KBM-7 (cell line): ENCODE measurements at places on chromosomes 16 and 17.

- no peak for DNase-seq
Observed at GRCh38 chr16:85568519-85568918, 44.6 kb upstream of the GSE1 start.

GRCh38 chr17:66829386-66829864, 5.5 kb upstream of the CACNG5 start:
- DNase-seq = peak; percentile 50

- DNase-seq = no peak
Observed at GRCh38 chr16:67917140-67917851, 14.4 kb downstream of the CTRL start.

- DNase-seq = no peak
Observed at GRCh38 chr16:72604375-72604774, 432.4 kb upstream of the PMFBP1 start.

DNA sequence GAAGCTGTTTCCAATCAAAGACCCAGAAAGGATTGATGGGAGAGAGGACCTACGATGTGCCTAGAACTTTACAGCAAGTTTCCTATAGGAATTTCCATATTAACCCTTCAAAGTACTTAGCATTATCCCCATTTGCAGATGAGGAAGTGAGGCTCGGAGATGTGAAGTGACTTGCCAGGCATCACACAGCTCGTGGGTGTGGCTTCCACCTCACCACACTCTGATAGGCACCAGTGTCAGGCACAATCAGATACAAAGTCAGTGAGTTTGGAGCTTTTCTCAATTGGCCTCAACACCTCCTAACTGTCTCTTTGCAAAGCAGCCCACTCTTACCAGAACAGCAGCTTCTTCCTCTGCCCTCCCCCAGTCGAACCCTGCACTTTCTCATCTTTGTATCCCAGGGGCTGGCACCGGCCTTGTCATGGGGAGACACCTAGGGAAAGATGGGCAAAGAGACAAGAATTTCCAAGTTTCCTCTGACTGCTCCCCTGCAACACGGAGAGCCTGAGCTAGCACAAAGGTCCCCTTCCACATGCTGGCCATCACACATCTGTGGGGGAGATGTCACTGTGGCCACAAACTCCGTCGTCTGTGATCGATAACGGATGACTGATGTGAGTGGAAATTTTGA, 37.4 kb upstream of the CCL1 start:
- DNase-seq = no peak

DNA sequence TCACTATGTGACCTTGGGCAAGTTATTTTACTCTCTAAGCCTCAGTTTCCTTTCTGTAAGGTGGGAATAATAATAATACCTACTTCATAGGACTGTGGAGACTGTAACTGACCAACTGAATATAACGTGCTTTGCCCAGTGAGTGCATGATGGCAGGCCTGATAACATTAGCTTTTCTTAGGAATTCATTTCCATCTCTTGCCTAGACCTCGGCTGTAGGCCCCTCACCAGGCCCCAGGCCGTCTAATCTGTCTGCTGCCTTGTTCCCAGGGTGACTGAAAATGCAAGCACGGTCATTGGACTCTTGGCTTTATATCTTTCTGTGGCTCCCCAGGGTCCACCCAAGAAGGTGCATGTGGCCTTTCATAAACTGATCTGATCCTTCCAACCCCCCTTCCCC, 6.7 kb upstream of the UBE2O start:
- DNase-seq = no peak

GRCh38 chr17:74349120-74349519, 12.5 kb downstream of the BTBD17 start:
- no peak for DNase-seq

- no peak for DNase-seq
Observed at GRCh38 chr16:53789137-53789536, 85.2 kb downstream of the FTO start.

DNA sequence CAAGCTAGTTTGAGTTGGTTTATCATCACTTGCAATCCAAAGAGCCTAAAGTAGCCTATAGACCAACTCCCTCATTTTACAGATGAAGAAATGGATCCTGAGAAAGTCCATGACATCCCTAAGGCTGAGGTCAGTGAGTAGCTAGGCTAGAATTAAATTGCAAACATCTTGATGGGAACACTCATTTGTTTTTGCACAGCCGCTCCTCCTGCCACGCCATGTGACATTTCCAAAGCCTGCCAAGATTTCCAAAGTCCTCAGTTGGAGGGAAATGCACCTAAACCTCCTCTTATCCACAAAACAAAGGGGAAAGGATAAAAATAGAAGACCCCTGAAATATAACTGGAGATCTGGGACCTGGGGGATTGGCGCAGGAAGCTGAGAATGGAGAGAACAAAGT, 15.0 kb downstream of the TMEM92 start:
- DNase-seq = no peak

DNA sequence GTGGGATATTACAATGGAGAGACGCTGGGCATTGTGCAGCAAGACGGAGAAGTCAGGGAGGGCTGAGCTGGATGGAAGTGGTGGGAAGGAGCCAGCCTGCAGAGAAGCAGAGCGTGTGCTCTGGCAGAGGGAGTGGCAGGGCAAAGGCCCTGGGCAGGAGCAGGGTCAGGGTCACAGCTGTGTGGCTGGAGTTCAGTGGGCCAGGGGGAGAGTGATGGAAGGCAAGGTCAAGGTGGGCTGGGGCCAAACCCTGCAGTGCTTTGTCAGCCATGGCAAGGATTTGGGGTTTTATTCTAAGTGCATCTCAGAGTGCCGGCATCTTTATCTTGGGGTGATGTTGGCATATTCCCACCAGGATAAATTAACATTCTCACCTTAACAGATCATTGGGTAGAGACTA, 31.9 kb upstream of the C16orf78 start:
- no peak for DNase-seq

- DNase-seq = no peak
Observed at GRCh38 chr17:19592316-19592715, 56.2 kb upstream of the ALDH3A2 start.

- no peak for DNase-seq
Observed at GRCh38 chr16:2508722-2509400, 4.9 kb upstream of the ATP6V0C start.

DNA sequence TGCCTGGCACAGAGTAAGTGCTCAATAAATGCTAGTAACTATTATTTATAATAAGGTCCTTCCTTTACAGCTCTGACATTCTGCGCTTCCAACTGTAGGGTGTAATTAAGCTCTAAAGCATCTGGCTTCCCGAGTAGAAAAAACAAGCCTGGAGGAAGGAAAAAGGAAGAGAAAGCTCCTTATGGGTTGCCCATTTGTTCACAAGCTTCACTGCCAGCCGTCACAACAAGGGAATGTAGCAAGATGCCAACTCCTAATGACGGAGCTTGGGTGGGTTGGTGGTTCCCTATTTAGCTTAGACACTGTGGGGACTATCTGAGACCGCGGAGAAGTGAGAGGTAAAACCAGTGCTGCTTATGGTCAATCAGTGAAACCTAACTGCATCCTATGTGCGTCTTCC, 7.3 kb upstream of the RPRML start:
- DNase-seq = no peak

DNA sequence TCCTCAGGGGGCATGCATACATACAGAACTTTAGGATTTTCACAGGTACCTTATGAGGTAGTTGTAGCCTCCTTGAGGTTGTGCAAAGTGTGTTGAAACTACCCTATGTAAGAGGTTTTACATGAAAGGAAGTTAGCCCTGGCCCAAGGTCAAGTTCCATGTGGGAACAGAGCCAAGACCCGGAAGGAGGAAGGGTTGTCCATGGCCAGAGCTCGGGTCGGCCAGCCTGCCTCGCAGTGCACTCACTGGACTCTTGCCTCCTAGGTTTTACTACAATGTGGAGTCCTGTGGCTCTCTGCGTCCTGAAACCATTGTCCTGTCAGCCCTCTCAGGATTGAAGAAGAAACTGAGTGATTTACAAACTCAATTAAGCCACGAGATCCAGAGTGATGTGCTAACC, 8.2 kb downstream of the POLR2C start:
- DNase-seq = no peak

DNA sequence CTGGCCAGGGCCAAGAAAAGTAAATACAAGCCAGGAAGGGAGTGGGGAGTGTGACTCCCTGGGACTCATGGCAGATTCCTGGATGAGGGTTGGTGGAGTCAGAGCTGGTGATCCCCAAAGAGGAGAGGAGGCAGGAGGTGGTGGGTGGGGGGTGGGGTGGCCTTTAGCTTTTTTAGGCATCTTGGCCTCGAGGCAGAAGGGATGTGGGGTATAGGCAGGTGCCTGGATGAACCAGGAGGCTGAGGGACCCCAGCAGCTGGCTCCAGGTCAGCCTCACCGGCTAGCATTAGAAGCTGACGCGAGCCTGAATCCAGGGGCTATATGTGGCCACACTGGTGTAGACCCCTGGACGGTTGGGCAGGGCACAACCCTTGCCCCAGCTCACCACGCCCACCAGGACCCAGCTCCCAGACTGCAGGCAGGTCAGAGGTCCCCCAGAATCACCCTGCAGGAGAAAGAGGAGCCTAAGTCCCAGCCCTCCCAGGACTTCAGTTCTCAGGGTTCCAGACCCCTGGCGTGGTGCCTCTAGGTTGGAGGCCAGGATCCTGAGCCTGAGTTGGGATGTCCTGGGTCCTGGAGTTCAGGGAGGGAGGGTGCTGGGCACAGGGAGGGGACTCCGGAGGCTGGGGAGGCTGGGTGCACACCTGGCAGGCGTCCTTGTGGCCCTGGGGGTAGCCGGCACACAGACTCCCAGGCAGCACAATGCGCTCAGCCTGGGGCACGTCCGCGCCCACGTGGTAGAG, 2.8 kb downstream of the PRSS33 start:
- DNase-seq = no peak

GRCh38 chr17:28972437-28972836, 21.1 kb upstream of the PHF12 start:
- no peak for DNase-seq

- DNase-seq = no peak
Observed at GRCh38 chr16:11139326-11140097, 116.5 kb downstream of the SOCS1 start.

GRCh38 chr17:32116937-32117336, 25.4 kb upstream of the RHOT1 start:
- no peak for DNase-seq

GRCh38 chr17:61400717-61401388, 1.2 kb downstream of the TBX2 start:
- no peak for DNase-seq

DNA sequence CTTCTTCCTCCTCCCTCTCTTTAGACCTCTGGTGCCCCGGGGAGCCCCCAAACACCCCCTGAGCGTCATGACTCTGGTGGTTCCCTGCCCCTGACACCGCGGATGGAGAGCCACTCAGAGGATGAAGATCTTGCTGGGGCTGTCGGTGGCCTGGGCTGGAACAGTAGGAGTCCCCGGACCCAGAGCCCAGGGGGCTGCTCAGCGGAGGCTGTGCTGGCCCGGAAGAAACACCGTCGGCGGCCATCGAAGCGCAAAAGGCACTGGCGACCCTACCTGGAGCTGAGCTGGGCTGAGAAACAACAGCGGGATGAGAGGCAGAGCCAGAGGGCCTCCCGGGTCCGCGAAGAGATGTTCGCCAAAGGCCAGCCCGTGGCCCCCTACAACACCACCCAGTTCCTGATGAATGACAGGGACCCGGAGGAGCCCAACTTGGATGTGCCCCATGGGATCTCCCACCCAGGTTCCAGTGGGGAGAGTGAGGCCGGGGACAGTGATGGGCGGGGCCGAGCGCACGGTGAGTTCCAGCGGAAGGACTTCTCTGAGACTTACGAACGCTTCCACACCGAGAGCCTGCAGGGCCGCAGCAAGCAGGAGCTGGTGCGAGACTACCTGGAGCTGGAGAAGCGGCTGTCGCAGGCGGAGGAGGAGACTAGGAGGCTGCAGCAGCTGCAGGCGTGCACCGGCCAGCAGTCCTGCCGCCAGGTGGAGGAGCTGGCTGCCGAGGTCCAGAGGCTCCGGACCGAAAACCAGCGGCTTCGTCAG, 7.5 kb downstream of the HEXIM2 start:
- DNase-seq = no peak

GRCh38 chr17:40932608-40933007, 4.8 kb downstream of the KRT23 start:
- no peak for DNase-seq

DNA sequence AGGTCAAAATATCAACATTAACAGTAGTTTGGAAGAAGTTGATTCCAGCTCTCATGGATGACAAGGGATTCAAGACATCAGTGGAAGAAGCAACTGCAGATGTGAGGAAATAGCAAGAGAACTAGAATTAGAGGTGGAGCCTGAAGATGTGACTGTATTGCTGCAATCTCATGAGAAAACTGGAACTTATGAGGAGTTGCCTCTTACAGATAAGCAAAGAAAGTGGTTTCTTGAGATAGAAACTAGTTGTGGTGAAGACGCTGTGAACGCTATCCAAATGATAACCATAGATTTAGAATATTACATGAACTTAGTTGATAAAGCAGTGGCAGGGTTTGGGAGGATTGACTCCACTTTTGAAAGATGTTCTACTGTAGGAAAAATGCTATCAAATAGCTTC, 67.8 kb downstream of the GOSR1 start:
- no peak for DNase-seq

GRCh38 chr16:67154578-67155294, 3.9 kb upstream of the B3GNT9 start:
- no peak for DNase-seq

DNA sequence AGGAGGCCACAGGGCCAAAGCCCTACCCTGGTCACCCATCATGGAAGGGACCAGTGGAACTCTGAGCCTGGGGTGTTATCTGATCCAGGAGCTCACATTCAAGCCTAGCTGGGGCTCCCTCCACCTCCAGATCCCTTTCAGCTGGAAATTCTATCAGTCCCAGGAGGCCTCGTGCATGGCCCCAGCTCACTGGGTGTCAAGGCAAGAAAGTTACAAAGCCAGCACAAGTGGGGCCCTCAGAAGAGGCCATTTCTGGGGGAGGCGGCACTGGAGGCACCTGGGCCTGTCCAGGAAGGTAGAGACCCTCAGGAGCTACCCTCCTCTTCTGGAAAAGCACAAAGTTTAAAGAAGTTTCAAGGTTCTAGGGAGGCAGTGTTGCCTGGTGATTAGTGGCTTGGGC, 4.8 kb downstream of the CA7 start:
- no peak for DNase-seq

- no peak for DNase-seq
Observed at GRCh38 chr16:11631214-11631613, 37.0 kb upstream of the SNN start.

DNA sequence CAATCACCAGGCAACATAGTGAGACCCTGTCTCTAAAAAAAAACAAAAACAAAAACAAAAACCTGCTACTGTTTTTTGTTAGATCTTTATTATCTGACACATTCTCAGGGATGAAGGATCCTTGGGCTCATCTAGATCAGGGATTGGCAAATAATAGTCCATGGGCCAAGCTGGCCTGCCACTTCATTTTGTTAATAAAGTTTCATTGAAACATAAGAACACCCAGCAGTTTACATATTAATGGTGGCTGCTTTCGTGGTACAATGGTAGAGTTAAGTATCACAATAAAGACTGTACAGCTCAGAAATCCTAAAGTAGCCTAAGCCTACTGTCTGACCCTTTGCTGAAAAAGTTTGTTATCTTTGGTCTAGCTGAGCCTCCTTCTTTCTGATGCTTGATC, 32.9 kb upstream of the CLEC18A start:
- no peak for DNase-seq

- no peak for DNase-seq
Observed at GRCh38 chr17:73093286-73093685, 798 bp upstream of the SLC39A11 start.
